AG20443 (cell line): ENCODE measurements at places on chromosomes 3 and 15.

GRCh38 chr3:110067527-110067926, 730.2 kb upstream of the DPPA4 start:
- DNase-seq: no peak

- no peak for DNase-seq
These were observed 90.1 kb upstream of the RGMA start for GRCh38 chr15:93179072-93179471.

DNA sequence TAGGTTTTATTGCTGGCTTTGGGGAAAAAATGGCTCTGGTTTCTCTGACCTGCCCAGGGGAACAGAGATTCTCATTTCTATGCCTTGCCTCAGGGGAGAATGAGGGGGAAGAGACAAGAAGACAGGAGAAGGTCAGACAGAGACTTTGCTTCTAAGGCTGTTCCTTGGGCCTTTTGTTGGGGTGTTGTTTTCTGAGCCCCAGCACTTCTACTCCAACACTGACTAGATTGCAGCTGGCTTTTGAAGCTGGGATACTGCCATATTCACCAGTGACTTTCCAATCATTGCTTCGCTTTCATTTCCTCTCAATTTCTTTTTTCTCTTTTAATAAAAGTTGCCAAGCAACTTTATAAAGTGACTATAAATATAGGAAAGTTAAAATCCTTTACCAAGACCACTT, 143.2 kb upstream of the ARHGEF26 start:
- no peak for DNase-seq

DNA sequence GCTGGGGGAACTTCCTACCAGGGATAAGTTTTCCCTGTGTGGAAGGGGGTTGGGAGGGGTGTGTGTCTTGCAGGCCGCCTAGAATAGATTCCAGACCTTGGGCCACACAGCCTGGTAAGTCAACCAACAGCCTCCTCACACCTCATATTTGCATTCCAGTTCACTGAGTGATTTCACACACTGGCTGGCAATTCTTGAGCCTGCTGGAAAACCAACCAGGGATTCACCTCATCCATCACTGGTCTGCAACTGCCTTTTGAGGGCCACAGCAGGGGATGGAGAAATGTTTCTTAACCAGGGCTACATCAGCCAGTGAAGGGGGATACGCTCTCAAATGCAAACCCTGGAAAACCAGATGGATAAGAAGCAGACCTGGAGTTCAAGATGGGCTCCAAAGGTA, 2.0 kb downstream of the FSTL1 start:
- DNase-seq: peak; percentile 84

DNA sequence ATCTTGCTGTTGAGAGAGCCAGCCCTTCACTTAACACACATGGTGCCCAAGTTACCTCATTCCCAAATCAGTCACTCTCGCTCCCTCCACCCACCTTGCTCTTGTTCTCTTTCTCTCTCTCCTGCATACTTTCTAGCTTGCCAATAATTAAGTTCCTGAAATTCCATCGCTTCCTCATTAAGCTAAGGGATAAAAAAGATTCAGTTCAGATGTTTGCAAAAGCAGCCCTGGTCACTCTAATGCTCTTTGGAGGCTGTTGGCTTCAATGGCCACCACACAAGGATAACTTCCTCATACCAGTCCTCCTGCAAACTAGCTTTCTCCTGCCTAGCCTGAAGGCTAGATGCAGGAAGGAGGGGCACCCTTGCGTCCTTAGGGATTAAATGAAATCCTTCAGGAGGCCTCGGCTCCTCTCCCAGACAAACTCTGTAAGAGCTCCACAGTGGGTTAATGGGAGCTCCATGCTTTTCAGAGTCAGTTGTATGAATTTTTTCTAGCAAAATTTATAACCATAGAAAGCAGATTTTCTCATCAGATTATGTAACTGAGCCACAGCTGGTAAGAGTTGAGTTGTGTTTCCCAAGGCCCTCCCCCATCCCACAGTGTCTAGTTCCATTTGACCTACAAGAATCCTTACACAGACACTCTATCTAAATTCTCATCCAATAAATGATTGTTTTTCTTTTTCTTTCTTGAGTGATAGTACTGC, 176.6 kb upstream of the TRIM42 start:
- DNase-seq: no peak

GRCh38 chr3:172836390-172836997, 86.0 kb downstream of the ECT2 start:
- peak; percentile 29 for DNase-seq

DNA sequence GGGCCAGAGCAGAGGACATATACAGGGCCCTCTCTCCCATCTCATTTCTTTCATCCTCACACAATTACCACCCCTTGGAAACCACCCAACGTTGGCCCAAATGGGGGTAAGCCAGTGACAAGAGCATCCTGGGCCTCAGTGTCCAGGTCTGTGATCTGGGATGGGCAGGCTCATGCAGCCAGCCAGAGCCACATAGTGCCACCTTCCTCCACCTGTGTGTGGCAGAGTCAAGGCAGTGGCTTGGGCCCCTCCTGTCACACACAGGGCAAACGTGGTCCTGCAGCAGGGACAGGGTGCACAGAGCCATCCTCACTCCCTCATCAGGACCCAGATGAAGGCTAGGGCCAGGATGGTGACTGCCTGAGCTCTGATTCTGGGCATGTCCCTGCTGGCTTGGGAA, 2.3 kb upstream of the MYL3 start:
- DNase-seq: no peak

DNA sequence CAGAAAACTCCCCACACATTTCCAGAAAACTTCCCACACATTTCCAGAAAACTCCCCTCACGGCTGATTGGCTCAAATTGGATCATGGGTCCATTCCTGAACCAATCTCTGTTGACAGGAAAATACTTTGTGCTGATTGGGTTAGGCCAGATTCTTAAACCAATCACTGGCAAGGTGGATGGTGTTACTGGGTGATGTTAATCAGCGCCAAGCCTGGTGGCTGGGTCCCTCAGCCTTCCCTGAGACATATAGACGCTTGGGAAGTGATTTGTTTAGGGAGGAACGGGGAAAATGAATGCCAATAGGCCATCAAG, 199.4 kb upstream of the UBE2E2 start:
- no peak for DNase-seq

GRCh38 chr15:60318216-60318867, 79.4 kb downstream of the ANXA2 start:
- no peak for DNase-seq

- DNase-seq: no peak
These were observed 12.6 kb upstream of the UPK1B start for GRCh38 chr3:119160815-119161214.

GRCh38 chr3:185335799-185336198, 27.1 kb upstream of the MAP3K13 start:
- DNase-seq: peak; percentile 26

- DNase-seq: no peak
These were observed 173.3 kb upstream of the GOLIM4 start for GRCh38 chr3:168269001-168269400.

DNA sequence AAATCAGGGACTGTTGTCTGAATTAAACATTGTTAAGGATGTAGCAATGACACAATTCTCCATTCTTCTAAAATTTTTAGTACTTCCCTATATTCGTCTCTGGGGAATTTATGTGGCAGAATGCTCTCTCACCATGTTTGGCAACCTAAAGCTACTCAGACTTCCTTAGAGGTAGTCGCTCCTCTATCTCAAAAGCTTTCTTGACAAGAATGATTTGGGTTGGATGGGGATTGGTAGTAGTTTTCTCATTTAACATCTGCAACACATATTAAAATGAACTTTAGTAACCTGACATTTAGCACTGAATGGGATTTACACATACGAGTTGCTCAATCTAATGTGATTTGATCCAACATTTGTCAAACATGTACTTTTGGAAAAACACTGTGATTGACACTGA, 233.3 kb downstream of the RBMS3 start:
- no peak for DNase-seq

DNA sequence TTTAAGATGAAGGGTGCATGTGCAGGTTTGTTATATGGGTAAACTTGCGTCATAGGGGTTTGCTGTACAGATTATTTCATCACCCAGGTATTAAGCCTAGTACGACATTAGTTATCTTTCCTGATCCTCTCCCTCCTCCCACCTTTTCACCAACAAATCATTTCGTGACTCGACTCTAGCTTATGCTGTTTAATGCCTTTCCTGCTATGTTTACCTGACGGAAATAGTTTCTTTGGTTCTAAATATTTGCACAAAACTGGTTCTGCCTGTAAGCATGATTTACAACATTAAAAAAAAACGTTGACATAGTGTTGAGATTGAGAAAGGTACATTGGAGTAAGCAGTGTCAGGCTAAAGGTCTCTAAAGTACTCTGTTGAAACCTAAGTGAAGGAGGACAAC, 2.4 kb downstream of the GNL3 start:
- no peak for DNase-seq

- peak; percentile 12 for DNase-seq
These were observed 300.8 kb downstream of the ZBTB20 start for GRCh38 chr3:114846252-114846651.

GRCh38 chr3:128226795-128227395, 73.6 kb downstream of the EEFSEC start:
- DNase-seq: peak; percentile 78

DNA sequence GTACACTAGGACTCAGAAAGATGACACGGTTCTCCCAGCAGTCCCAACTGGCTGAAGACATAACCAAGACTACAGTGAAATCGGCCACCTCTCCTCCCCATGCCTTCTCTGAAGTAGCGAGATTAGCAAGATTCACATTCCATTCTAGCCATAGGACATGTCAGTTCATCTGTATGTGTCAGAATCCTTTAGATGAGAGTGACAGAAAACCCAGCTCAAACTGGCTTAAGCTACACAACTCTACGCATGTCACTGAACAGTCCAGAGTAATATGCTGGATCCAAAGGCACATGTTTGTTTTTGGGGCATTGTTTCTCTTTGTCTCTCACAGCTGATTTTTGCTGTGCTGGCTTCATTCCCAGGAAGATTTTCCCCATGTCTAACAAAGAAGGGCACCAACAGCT, 75.8 kb downstream of the RARB start:
- no peak for DNase-seq

GRCh38 chr3:107705046-107705445, 182.3 kb downstream of the BBX start:
- peak; percentile 20 for DNase-seq

GRCh38 chr3:23238156-23238555, 35.0 kb downstream of the UBE2E2 start:
- DNase-seq: no peak

DNA sequence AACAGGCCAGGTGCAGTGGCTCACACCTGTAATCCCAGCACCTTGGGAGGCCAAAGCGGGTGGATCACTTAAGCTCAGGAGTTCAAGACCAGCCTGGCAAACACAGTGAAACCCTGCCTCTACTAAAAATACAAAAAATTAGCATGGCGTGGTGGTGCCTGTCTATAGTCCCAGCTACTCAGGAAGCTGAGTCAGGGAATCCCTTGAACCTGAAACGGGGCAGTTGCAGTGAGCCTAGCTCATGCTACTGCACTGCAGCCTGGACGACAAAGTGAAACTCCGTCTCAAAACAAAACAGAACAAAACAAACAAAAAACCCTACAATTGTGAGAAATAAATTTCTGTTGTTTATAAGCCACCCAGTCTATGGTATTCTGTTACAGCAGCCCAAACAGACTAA, 94.7 kb downstream of the PIK3CB start:
- DNase-seq: no peak

DNA sequence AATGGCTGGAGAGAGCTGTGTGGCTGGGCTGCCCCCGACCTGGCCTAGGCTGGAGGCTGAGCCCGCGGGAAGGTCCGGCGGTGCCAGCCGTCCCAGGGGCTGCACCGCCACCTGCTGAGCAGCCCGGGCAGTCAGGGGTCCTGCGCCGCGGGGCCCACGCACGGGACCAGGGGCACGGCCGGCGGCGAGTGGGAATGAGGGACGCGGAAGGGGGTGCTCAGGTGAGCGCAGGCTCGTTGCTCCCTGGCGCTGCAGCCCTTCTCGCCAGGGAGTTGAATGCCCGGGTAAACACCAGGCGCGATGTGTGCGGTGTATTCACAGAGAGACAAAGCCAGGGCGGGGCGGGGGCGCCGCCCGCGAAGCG, 666 bp upstream of the SEMA3F start:
- no peak for DNase-seq

- DNase-seq: no peak
These were observed 113.1 kb downstream of the TIGIT start for GRCh38 chr3:114406922-114407321.

GRCh38 chr3:174424656-174425055, 434.5 kb upstream of the NAALADL2 start:
- no peak for DNase-seq

- no peak for DNase-seq
These were observed 11.1 kb downstream of the DPH3 start for GRCh38 chr3:16253601-16254000.

DNA sequence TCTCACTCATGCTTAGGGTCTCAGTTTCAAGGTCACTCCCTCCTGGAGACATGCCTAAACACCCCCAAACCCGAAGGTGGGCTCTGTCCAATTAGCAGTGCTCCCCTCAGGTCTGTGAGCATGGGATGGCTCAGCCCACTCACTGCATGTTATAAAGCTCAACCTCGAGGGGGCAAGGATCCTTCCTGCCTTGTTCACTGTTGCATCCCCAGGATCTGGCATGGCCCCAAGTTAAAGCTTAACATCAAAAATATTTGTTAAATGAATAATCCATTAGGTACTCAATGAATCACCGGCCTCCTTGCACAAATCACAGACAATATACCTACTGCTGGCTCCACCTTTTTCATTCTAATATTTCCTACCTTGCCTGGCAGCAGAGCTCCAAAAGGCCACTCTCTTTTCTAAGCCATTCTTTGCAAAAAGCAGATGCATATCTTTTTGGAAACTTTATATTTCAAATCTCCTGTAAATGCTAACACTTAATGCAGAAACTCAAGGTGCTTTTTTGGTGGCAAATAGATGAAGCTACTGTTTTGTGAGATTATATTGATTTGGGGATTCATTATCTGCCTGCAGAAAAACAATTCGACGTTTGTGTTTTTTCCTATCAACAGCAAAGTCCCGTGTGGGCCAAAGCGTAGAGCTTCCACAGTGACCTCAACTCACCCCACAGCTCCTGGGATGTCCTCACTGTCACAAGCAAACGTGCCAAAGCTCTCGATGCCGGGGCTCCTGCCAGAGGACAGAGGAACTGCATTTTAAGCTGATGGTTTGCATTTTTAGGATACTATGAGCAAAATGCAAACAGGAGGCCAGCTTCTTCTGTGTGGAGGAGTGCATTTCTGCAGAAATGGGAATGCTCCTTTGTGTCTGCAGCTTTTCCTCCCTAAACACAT, 35.4 kb downstream of the PCOLCE2 start:
- peak; percentile 20 for DNase-seq

- peak; percentile 51 for DNase-seq
These were observed 175.9 kb downstream of the THRB start for GRCh38 chr3:24318677-24319287.

- no peak for DNase-seq
These were observed 44.4 kb downstream of the MECOM start for GRCh38 chr3:169618894-169619792.

- no peak for DNase-seq
These were observed 80.4 kb downstream of the IGF1R start for GRCh38 chr15:98728811-98729160.

GRCh38 chr3:13364602-13365271, 55.4 kb downstream of the NUP210 start:
- DNase-seq: no peak

DNA sequence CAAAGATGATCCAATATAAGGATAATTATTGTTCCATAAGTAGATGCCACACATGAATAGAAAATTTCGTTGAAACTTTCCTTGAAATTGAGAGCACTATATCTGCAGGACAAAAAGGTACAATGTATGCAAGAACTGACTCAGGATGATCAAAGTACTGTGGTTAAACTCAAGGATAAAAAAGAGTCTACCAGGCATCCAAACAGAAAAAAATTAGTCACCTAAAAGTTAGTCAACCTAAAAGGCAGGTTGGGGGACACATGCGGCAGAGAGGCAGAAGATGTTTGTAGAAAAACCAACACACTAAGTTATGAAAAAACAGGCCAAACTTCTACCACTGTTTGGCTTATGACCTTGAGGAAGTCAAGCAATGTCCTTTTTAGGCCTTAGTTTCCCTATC, 68.7 kb downstream of the GSK3B start:
- no peak for DNase-seq
